ENCODE measurements at places on chromosomes 7 and 10.
A peak's percentile ranks its signal among the peaks of the same experiment; 100 is the strongest.

DNA sequence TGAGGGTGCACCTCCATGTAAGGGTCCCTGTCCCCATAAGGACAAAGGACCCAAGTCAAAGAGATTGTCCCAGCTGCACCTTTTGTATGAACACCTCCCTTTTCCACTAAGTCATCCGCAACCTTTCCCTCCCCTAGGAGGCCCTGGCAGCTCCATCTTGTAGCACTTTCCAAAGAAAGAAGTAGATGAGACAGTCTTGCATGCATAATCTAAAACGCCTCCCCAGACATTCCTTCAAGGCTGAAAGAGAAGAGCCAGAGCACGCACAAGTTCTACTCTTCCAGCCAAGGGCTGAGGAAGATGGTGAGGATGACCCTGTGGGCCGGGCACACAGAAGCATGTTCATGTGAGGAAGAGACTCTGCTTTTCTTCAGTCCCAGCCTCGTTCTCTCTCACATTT, 194.4 kb downstream of the TNS3 start:
- DNase-seq, result no peak

DNA sequence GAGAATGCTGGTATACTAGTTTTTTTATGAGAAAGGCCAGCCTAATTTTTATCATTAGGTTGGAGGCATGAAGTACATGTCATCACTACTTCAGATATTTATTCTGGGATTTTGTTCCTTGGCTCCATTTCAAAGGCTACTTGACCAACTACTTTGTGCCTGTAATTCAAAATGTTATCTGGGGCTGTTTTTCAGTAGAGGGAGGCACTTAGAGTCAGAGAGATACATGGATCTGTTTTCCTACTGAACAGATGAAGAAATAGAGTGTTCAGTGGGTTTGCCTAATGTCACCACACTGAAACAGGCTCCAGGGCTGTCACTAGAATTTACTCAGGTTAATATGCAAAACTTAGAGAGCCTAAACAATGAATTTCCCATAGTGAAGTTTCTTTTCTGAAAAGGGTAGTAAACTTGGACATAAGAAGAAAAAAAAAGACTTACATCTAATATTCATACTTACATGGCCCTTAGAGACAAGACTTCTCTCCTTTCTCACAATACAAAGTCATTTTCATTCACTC, 127.3 kb upstream of the ITGB1 start:
- no peak for DNase-seq

DNA sequence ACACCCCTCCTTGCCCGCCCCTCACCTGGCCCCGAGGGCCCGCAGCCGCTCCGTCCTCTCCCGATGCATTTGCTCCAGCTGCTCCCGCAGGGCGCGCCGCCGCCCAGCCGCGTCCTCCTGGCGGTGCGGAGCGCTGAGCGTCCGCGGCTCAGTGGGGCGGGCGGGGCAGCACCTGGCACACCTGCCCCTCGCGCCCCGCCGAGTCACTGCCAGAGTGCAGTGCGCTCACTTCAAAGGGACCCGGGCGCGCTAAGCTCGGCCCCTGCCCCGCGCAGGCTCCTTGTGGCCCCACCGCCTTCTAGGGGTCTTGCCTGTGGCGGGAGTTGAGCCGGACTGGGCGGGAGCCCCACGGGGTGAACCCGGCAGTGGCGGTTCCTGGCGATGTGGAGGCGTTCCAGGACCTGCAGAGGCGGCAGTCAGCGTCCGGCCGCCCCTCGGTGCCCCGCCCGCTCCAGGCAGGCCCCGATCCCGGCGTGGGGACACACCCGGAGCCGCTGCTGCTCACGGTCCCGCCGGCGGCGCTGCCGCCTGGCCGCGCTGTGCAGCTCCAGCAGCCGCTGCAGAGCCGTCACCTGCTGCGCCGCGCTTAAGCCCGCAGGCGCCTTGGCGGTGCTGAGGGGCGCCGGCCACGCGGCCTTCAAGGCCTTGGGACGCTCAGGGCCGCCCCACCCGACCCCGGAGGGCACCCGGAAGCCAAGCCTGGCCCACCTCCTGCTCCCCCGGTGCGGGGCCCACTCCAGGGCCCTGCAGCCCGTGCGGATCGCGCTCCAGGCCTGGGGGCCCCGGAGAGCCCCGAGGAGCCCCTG, 6.7 kb downstream of the ATP6V1F start:
- peak; percentile 34 for DNase-seq

DNA sequence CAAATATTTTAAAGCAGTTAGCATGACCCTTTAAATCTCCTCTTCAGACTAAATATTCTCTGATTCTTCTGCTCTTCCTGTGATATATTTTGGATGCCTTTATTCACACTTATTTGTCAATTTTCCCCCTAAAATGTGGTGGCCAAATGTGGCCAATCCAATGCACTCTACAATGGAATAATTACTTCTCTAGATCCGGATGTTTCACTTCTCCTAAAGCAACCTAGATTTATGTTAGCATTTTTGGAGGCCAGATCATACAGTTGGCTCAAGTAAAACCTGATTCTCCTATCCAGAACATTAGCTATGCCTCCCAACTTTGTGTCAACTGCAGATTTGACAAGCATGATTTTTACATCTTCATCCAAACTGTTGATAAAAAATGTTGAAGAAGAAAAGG, 153.7 kb downstream of the CREB5 start:
- no peak for DNase-seq

GRCh38 chr10:86681047-86681446, 12.7 kb downstream of the LDB3 start:
- no peak for DNase-seq

GRCh38 chr7:111677848-111678247, 115.6 kb upstream of the IMMP2L start:
- no peak for DNase-seq

GRCh38 chr10:115918812-115919211, 354.2 kb downstream of the GFRA1 start:
- DNase-seq, result no peak

DNA sequence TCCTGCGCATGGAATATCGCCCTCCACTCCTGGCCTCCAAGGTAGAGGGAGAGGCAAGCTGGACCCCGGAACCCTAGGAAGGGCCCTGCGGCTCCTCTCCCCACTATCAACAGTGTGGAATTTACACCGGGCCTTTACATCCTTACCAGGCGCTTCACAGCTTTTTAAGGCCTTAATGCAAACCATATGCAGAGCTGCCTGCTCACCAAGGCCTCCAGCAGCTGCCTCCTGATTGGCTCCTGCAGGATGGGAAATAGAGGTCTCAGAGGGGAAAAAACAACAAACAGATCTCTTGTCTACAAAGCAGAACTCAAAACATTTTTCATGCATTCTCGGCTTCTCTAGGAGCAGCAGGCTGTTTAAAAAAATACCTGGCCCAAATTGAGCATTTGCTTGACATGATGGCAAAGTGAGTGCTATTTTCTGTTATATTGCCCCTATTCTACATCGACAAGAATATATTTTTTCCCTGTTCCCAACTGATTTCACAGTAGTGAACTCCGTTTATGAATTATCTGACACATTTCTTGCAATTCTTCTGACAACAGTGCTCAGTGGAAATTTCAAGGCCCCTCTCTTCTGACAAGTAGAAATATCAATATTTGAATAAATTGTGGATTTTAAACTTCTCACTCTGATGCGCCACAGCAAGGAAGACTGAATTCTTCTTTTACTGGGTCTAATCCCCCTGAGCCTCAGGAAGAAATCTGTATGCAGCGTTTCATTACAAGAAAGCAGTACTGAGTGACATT, 51.7 kb downstream of the EBF3 start:
- DNase-seq, result no peak

DNA sequence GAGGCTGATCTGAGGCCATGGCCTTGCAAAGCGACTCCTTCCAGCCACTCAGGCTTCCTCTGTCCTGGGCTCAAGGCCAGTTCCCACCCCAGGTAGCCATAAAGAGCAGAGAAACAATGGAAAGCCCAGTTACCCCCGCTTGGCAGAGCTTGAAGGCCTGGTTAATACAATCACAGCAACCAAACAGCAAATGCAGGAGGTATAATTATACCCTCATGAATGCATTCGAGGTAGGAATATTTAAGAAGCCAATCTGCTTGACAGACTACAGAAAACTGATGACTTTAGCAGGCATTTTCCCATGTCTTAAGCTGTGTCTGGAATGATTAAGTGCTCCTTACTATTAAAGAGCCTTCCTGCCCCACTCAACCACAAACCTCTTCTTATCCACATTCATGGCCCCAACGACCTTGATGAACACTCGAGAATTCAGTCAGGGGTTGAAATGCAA, 114.1 kb upstream of the MACROH2A2 start:
- DNase-seq, result no peak

DNA sequence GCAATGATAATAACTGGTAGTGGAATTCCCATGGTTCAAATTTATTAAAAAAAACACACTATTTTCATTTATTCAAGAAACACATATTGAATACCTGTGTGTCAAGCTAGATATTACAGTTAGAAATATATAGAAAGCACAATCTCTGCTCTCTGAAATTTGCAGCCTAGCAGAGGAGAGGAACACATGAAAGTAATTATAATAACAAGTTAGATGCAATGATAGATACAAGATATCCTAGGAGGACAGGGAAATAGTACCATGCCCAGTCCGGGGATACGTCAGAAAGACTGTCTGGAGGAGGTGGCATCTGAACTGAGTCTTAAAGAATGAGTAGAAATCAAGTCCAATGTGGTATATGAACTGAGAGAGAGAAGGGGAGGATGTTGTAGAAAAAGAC, 485.6 kb upstream of the C7orf33 start:
- no peak for DNase-seq

GRCh38 chr7:130939321-130940095, 205.5 kb upstream of the KLF14 start:
- no peak for DNase-seq

DNA sequence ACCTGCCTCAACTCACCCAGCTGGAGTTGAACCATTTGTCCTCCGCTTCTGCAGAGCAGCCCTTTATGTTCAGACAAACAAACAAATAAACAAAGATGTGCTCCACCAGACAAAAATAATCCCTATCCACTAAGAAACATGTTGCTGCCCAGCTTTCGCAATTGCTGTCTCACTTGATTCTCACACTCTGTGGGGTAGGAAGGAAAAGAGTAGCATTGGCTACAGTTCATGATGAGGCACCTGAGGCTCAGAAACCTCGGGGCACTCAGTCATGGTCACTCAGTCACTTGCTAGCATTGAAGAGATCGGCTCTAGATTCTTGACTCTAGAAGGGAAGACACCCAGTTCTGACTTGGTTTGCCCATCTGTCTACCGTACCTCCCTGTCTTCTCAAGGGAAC, 88.0 kb upstream of the ZMIZ1 start:
- DNase-seq, result no peak

DNA sequence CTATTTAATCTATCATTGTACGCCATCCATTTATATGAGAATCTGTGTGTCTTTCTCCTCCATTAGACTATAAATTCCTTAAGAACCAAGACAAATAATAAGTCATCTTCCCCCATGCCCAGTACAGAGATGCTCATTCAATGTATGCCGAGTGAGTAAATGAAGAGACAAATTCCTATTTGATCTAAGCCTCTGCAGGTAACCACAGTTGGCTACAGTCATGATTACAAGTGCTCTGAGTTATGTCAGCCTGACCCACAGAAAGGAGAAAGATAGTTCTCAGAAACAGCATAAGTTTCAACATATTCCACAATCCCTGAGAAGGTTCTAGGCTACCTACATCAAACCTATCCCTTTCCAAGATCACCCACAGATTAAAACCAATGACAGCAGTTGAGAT, 46.1 kb downstream of the MPP7 start:
- no peak for DNase-seq

DNA sequence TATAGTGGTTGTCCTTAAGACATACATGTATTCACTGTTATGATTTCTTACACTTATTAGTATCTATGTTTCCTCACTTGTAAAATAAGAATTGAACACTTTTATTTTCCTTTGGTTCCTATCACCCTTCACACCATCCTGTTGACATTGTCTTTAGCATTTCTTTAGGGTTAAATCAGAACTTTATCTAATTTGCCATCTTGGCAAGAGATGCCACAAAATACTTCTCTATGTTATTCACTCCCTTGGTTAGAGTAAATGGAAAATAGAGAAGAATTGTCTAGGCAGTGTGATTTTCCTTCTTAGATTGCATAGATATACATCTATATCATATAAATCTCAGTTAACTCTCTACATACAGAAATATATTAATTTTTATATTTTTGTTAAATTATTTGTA, 204.7 kb downstream of the SEMA3D start:
- DNase-seq, result no peak

DNA sequence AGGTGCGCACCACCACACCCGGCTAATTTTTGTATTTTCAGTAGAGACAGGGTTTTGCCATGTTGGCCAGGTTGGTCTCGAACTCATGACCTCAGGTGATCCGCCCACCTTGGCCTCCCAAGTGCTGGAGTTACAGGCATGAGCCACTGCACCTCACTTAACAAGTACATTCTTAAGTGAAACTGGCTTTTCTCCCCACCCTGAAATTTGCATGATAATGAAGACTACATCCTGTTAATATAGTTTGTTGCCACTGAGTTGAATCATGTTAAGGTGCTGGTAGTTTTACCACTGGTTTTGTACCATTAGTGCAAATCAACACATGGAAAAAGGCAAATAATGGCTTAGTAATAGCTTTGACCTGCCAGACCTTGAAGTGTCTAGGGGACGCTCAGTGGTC, 62.2 kb downstream of the MPLKIP start:
- DNase-seq, result no peak

- no peak for DNase-seq
Measured at GRCh38 chr10:3179174-3179573, 6.6 kb upstream of the PITRM1 start.

DNA sequence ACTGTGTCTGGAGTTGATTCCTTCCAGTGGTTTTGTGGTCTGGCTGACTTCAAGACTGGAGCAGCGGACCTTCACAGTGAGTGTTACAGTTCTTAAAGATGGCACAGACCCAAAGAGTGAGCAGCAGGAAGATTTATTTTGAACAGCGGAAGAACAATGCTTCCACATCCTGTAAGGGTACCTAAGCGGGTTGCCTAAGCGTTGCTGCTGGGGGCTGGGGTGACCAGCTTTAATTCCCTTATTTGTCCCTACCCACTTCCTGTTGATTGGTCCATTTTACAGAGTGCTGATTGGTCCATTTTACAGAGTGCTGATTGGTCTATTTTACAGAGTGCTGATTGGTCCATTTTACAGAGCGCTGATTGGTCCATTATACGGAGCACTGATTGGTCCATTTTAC, 13.2 kb downstream of the AKR1B15 start:
- DNase-seq, result no peak

GRCh38 chr10:75904499-75905283, 473.3 kb downstream of the LRMDA start:
- DNase-seq, result no peak

GRCh38 chr10:43874984-43875383, 226.3 kb upstream of the ZNF32 start:
- DNase-seq, result no peak

DNA sequence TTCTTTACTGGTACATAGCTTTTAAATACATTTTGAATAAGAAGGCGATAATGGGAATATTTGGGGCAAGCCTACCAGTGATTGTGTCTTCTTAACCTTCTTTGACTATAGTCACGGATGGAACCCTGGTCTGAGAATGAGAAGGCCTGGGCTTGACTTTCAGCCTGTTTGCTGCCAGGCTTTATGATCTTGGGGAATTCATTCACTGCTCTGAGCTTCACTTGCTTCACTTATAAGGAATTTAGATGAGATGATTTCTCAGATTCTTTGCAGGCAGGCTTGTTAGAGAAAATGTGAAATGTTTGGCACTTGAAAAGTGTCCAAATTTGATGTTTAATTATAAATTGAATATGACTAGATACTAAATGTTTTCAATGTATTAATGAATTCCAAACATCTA, 42.5 kb downstream of the NUP205 start:
- no peak for DNase-seq

Data from anterior cingulate cortex (tissue), 58 donors.